ENCODE measurements at places on chromosomes 5 and 9.

- H3K4me3 ChIP-seq = peak overlapping the region; percentile 57
- no peaks in the 10 kb centered on the region for H3K36me3 ChIP-seq
- DNase-seq = peak; percentile 62
- no peaks in the 10 kb centered on the region for H3K27me3 ChIP-seq
- H3K27ac ChIP-seq = peak overlapping the region; percentile 53
- H3K4me1 ChIP-seq = peaks cover 25% of the 10 kb centered on the region
Observed at GRCh38 chr5:116536316-116537083, 38.1 kb downstream of the SEMA6A start.

DNA sequence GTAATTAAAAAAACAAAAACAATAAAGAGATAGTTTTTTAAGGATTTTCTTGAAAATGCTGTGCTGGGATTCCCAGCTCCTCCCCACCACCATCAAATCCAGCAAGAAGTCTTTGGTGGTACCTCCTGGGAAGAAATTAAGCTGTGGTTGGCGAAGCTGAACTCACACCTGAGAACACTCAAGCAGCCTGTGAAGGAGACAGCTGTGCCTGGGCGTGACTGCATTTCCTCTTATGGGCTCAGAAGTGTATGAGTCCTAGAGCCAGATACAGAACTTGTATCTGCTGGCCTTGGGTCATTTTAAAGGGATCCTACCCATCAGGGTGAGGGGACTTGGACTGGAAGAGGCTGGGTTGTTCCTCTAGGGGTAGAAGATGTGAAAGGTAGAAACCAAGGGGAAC, 561.2 kb upstream of the SGCD start:
- no peaks in the 10 kb centered on the region for H3K4me1 ChIP-seq
- no peak for DNase-seq
- H3K36me3 ChIP-seq = no peaks in the 10 kb centered on the region

DNA sequence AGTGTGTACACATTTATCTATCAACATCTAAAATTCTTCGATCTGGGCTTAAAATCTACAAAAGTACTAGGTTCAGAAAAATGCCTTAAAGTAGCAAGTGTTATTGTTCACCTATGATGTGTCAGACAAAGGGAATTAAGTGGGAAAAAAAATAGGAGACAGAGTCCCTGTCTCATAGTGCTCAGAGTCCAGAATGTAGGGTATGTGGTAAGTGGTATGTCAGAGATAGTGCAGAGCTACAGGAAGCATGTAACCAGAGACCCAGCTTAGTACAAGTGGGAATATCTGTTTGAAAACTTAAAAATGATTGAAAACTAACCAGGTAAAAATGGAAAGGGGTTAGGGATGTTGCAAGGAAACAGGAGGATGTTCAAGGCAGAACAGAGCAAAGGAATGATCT, 482.8 kb downstream of the ELAVL2 start:
- H3K36me3 ChIP-seq = no peaks in the 10 kb centered on the region
- no peak for DNase-seq
- H3K4me1 ChIP-seq = no peaks in the 10 kb centered on the region
- H3K27ac ChIP-seq = no peak overlapping the region

DNA sequence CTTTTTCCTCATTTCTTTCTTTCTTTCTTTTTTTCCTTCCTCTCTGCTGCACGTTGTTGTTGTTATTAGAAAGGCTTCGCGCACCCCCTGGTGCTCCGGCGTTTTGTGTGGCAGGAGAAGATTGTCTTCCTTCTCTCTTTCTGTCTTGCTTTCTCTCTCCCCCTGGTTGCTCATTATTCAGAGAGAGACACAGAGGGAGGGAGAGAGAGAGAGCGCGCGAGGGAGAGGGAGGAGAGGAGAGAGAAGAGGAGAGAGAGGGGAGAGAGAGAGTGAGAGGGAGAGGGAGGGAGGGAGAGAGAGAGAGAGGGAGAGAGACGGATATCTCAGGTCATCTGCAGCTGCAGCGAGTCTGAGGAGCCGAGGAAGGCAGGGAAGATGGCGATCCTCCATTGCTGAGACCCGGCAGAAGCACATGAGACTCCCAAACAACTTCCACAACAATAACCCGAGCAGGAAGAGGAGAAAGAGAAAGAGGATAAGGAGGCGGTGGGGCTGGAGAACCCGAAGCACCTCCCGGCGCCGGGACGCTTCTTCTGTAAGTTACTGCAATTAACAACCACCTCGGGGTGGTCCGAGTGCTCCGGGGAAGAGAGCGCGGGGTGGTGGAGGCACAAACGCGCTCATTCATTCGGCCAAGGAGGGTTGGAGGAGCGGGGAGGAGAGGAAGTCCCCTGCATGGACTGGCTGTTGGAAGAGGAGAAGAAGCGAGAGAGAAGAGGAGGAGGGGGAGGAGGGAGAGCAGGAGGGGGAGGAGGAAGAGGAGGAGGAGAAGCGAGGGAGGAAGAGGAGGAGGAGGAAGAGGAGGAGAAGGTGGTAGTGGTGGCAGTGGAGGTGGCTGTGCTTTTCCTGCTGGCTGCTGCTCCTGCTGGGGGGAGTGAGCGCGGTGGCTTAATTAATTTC, at the start of gene ZNF462:
Gene ZNF462 (plus strand): TSS at position 346 of the 900 bp plus-strand sequence. CDS start 60,218 bp downstream, outside the sequence.
- peaks cover 29% of the 10 kb centered on the region for H3K4me1 ChIP-seq
- H3K4me3 ChIP-seq = peak within 1 kb of the TSS; percentile 87
- H3K27me3 ChIP-seq = no peaks in the 10 kb centered on the region
- peaks cover 58% of the 10 kb centered on the region for H3K36me3 ChIP-seq
- DNase-seq = peak; percentile 21
- H3K27ac ChIP-seq = peak within 1 kb of the TSS; percentile 83
